ENCODE measurements at places on chromosomes 5 and 9.
A peak's percentile ranks its signal among the peaks of the same experiment; 100 is the strongest.

- no peak for DNase-seq
Observed at GRCh38 chr5:150340614-150341255, 16.8 kb upstream of the TCOF1 start.

DNA sequence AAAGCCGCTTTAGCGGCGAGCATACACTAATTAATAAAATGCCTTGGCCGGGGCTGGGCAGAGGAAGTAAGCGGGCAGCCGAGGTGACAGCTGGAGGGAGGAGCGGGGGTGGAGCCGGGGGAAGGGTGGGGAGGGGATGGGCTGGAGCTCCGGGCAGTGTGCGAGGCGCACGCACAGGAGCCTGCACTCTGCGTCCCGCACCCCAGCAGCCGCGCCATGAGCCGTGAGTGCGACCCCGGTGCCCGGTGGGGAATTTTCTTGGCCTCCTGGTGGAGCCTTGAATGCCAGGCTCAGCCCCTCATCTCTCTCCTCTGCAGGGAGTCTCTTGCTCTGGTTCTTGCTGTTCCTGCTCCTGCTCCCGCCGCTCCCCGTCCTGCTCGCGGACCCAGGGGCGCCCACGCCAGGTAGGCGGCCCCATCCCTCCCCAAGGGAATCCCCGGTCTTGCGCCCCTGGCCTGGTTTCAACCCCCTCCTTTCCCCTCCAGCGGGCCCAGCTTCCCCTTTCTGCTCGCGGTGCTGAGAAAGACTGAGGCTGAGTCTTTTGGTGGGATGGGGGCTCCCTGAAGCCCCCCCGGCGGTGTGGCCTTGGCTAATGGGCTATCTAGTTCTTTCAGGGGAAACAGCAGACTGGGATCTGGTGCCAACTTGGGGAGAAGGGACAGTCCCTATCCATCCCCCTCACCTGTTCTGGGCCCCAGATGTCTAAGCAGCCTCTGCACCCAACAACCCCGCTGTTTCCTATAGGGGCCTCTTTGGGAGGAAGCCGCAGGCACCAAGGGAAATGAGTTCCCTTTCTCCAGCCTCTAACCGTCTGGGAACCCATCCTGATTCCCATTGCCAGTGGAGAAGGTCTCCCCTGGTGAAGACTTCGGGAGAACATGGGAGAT, at the start of gene PTGS1:
Gene PTGS1, plus strand, starts transcription at position 156 of the 887 bp plus-strand sequence. Its CDS starts 61 bp downstream, at position 217.
- DNase-seq, result peak; percentile 77

DNA sequence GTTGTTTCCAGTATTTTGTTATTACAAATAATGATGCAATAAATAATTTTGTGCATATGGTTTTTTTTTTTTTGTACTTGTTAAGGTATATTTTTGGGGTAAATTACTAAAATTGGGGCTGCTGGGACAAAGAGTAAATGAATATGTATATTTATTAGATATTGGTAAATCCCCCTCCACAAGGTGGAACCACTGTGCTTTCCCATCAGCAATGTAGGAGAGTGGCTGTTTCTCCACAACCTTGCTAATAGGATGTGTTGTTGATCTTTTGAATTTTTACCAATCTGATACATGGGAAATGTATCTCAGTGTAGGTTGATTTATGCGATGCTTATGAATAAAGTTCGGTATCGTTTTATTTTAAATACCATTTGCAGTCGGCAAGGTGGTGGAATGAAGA, 118.1 kb downstream of the TRPM3 start:
- no peak for DNase-seq

DNA sequence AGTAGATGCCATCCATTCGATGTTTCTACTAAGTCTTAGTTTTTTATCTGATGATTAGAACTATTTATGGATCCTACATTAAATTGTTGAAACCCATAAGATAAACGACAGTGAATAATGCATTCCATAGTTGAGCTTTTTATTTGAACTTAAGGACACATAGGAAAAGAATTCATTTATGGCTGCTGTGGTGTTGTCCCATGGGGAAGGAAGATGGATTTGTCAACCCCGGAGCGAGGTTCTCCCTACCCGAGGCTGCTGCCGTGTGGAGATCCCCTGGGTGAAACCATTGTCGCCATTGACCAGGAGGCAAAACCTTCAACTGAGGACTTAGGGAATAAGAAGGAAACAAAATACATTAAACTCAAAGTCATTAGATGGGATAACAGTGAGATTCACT, 146.7 kb downstream of the PRDM6 start:
- no peak for DNase-seq

- no peak for DNase-seq
Observed at GRCh38 chr9:81473708-81474107, 215.6 kb downstream of the TLE1 start.

GRCh38 chr5:147448766-147449165, 61.1 kb downstream of the DPYSL3 start:
- DNase-seq, result peak; percentile 53

- DNase-seq, result no peak
Observed at GRCh38 chr9:88753691-88754367, 218.9 kb downstream of the NXNL2 start.

DNA sequence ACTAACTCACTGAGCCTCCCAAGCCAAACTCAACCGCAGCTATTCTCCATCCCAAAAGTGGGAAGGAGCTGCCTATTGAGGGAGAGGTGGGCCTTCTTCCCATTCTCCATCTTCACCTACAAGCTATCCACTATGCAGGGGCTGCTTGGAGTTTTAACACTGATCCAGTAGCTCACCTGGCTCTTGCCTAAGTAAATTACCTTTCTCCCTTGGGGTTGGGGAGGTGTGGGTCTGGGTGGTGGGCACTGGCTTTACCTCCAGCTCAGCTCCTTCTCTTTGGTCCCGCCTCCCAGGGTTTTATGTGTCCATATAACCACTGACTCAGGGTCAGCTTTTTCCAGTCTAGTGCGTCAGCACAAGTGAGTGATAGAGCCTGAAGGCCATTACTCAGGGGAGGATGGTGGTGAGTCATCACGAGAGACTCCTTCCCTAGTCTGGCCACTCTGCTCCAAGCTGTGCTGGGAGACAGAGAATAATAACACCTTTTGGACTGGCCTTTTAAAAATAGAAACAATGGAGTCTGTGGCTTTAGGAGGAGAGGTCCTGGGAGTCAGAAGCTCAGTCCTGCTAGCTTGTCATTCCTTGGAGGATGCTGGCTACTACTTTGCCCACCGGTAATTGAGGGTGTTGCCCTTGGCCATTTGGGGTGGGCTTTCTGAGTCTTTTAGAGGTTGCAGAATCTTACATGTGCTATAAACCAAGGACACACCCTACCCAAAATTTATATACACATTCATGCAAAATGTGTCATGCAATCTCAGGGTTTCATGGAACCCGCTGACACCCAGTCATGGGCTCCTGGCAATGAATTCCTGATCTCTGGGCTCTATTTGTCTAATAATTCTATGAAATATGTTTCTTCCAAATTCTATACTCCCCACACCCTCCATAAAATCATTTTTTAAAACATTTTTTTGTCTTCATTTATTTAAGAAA, 35.6 kb upstream of the ATP6V1G1 start:
- peak; percentile 96 for DNase-seq

GRCh38 chr5:168270476-168270875, 21.0 kb upstream of the WWC1 start:
- no peak for DNase-seq

DNA sequence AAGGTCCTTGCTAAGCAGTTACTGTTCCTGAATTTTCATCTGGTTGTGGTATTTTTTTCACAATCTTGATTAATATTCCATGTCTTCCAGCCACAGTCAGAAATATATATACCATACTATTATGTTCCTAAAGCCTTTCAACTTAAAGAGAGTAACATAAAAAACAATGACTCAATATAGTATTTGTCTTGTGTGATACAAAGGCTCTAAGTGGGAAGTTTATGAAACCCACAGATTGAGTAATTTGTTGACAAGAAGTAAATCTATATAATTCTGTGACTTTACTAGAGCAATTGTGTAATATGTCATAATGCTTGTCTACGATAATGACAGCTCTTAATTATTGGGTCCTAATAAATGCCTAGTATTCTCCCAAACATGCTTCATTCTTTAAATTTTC, 509.4 kb downstream of the ISL1 start:
- no peak for DNase-seq

GRCh38 chr9:70935856-70936255, 185.6 kb downstream of the TRPM3 start:
- DNase-seq, result peak; percentile 12

DNA sequence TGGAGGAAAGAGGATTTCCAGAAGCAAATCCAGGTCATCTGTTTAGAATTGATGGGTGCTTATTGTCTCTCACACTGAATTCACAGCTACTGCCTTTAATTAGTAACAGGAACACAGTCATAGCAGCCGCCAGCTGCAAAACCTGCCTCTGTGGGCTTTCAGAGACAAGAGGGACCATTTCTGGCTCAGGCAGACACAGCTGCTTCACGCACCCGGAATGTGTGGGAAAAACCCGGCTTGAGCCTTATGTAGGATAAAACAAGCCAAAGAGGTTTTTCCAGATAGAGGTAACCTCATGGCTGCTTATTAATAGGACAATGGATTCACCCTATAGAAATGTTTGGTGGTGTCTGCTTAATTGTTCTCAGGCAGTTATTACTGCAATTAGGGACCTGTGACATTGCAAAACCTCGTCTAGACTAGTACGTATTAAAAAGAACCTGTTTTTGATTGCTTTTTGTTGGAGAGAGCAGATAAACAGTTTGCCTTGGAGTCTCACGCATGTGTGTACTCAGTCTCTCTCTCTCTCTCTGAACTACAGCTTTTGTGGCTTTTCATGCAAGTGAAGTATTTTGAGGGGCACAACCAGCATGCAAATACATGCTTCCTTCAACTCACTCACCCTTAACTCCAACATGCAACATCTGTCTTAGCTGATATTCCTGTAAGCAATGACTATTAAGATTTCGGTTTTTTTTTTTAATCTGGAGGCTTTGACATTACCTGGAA, 302.7 kb downstream of the PLK2 start:
- DNase-seq, result no peak

GRCh38 chr9:119765632-119766175, 396.5 kb upstream of the BRINP1 start:
- DNase-seq, result no peak

- DNase-seq, result peak; percentile 85
Observed at GRCh38 chr5:84382363-84383295, 2.1 kb downstream of the EDIL3 start.

DNA sequence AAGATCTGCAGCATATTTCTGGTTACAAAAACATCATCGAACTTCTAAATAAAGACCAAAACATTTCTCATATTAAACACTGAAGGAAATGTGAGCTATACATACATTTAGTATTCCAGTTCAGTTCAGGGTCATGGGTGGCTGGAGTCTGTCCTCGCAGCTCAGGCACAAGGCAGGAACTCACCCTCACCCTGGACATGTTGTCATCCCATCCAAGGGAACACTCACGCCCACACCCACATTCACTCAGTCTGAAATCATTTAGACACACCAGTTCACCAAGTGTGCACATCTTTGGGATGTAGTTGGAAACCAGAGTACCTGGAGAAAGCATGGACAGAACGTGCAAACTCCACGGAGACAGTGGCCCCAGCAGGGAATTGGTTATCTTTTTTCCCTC, 481.0 kb downstream of the RASEF start:
- no peak for DNase-seq

DNA sequence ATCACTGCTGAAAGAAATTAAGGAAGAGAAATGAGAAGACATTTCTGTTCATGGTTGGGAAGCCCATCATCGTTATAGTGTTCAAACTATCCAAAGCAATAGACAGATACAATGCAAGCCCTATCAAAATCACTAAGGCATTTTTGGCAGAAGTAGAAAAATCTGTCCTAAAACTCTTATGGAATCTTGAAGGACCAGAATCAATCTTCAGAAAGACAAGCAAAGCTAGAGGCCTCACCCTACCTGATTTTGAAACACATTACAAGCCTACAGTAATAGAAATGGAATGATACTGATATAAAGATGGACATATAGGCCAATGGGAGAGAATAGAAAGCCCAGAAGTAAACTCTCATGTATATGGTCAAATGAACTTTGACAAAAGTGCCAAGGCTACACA, 4.9 kb upstream of the IFNA21 start:
- DNase-seq, result no peak

DNA sequence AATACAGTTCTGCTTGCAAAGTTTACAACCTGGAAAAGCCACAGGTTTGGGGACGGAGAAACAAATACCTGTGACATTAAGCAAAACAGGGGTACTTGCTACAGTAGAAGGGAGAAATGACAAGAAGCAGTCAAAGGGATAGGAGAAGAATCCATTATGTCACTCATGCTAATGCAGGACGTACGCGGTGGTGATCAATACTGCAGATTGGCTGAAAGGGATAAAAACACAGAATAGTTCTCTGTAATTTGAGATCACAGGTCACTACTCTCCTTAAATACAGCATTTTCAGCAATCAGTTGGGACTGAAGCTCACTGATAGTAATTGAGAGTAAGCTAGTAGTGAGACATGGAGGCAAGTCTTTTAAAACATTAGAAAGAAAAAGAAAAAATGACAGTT, 130.3 kb upstream of the MTAP start:
- no peak for DNase-seq

GRCh38 chr9:105399117-105399516, 48.7 kb upstream of the FSD1L start:
- DNase-seq, result no peak

- no peak for DNase-seq
Observed at GRCh38 chr5:376799-377325, 55.3 kb downstream of the AHRR start.

DNA sequence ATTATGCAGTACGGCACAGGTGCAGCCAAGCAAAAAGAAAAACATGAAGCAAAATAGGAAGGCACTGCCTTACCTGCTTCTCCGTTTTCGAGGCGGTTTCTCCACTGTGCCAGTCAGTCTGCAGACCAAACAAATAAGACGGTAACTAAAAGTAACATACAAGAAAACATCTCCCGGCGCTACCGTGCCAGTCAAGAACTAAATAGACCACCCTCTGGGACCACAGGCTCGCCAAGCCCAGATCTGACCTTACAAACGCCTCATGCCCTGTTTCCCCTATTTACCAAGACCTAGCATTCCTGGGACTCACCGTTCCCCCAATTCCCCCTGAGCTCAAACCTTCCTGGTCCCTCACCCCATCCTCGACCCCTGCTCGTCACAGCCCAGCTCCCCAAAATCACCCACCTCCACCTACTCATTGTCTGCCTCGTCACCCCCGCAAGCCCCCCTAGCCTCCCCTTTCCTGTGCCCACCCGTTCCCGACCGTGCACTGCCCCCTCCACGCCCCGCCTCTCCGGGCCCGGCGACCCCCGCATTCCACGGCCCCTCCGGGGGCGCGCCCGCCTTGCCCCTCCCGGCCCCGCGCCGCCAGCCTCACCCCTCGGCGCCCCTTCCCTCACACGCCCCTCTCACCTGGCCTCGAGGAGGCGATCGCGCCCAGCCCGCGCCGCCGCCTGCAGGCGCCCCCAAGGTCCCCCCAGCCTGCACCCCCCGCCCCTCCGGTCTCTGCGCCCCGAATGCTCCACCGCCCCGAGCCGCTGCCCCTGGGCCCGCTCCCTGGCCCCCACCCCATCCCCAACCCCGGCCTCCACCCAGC, 560 bp downstream of the SCAI start:
- DNase-seq, result peak; percentile 5

Data from adipocyte (in vitro differentiated cells).